ENCODE measurements at places on chromosomes 6 and 20. TPM values are rescaled to one million over a fixed set of nuclear protein-coding genes. Genes with fewer than 3 reads are reported as not detected.

Gene KCNK16
- total RNA-seq = not detected

Gene KIAA1755
- total RNA-seq = not detected

Gene PAK5
- not detected for total RNA-seq

Gene DEFB128
- not detected for total RNA-seq

DNA sequence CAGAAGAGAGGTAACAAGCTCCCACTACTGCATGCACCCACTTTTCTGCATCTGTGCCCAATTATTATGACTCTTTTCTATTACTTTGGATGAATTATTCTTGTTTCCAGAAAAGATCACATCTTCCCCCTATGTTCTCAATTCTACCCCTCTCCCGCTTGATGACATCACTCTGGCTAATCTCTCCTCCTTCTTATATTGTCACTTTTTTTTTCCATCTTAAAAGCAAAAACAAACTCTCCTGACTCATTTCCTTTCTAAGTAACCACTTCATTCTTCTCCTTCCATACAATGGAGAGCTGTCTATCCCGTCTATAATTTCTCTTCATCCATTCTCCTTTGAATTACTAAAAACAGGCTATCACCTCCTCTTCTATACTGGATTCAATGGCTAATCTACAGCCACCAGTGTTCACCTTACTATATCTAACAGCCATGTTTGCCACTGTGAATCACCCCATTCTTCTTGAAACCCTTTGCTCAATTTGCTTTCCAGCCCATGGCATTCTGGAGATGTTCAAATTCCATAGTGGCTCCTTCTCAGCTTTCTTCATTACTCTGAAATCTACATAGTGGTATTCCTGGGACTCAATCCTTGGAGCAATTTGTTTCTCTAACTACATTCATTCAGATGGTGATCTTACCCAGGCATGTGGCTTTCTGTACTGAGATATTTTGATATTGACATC lies 378.4 kb downstream of the ARHGAP18 start:
- no peak overlapping the region for H3K4me3 ChIP-seq
- no peaks in the 10 kb centered on the region for H3K27me3 ChIP-seq

- H3K4me1 ChIP-seq = peaks cover 35% of the 10 kb centered on the region
- no peak for DNase-seq
- no peak overlapping the region for H3K27ac ChIP-seq
These were observed 521 bp upstream of the LKAAEAR1 start for GRCh38 chr20:64084685-64085152.

GRCh38 chr6:91366781-91367180 lies 779.9 kb upstream of the MAP3K7 start:
- H3K4me1 ChIP-seq = no peaks in the 10 kb centered on the region
- H3K27ac ChIP-seq = no peak overlapping the region
- H3K27me3 ChIP-seq = no peaks in the 10 kb centered on the region
- no peak for DNase-seq
- H3K4me3 ChIP-seq = no peak overlapping the region

DNA sequence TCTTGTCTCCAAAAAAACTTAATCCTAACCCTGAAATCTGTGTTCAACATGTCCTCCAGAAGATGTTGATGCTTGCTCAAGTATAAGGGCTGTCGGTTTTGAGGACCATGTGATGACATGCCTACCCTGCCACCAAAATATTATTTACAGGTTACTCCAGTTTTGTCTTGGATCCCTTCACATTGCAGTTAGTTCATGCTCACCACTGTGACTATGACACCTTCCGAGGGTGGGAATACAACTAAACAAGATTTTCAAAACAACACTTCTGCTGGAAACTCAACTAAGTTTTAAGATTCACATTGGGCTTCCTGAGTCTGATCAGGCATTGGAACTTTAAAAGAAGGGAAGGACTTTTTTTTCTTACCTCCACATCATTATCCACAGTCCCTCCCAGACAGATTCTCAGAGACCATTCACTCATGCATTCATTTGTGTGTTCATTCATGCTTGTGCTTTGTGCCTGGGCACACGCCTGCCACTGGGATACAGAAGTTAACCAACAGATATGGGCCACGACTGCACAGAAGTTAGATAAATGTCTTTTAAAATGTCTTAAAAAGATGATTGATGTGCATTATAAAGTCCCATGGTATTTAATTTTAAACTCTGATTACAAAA lies 118.7 kb upstream of the GJE1 start:
- H3K36me3 ChIP-seq = no peaks in the 10 kb centered on the region
- no peak for DNase-seq
- no peak overlapping the region for H3K4me3 ChIP-seq

DNA sequence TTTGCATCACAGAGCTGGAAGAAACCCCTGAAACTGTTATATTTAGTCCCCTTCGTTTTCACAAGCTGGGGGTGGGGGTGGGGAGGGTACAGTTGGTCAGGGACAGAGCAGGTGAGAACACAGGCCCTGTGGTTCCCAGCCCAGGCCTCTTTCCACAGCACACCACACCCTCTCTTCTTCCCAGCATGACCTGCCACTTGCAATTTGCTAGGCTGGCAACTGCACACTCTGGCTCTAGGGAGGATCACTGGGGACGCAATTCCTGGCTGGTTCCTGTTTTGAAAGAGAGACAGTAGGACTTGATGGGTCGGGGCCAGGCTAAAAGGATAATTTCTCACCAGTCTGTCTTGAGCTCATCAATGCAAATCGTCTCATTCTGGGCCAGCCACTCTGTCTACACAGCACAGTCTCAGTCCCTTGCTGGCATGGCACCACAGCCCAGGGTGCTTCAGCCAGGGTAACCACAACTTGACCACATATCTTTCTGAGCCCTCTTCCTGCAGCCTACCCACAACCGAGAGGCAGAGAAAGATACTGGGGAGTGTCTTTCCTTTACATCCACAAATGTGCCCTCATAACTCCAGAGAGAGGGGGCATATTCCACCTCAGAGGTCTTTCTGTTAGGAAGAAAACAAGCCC lies 41.7 kb upstream of the EMILIN3 start:
- DNase-seq = no peak
- H3K36me3 ChIP-seq = peaks cover 46% of the 10 kb centered on the region
- no peak overlapping the region for H3K4me3 ChIP-seq
- peak overlapping the region; percentile 36 for H3K27ac ChIP-seq
- peaks cover 38% of the 10 kb centered on the region for H3K4me1 ChIP-seq
- H3K27me3 ChIP-seq = no peaks in the 10 kb centered on the region

GRCh38 chr6:45956663-45957062 lies 59.0 kb downstream of the CLIC5 start:
- H3K27ac ChIP-seq = no peak overlapping the region
- no peaks in the 10 kb centered on the region for H3K36me3 ChIP-seq
- no peaks in the 10 kb centered on the region for H3K4me1 ChIP-seq
- H3K4me3 ChIP-seq = no peak overlapping the region
- no peak for DNase-seq

DNA sequence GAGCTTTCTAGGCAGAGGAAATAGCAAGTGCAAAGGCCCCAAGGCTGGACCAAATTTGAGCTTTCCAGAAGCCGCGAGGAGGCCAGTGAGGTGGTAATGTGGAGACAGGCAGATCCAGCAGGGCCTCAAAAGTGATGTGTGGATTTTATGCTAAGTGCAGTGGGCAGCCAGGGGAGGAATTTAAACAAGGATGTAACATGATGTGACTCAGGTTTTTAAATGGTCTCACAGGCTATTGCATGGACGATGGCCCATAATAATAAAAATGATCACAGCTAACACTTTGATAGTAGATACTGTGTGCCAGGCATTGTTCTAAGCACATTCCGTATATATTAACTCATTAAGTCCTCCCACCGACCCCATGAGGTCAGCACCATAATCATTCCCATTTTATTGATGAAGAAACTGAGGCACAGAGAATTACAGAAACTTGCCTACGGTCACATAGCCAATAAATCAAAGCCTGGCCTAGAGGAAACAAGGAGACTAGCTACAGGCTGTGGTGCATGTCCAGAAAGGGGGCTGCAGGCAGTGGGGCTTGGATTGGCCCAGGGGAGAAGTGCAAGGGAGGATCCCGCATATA lies 18.0 kb upstream of the PREX1 start:
- no peak for DNase-seq
- H3K4me1 ChIP-seq = peaks cover 8% of the 10 kb centered on the region
- no peaks in the 10 kb centered on the region for H3K27me3 ChIP-seq
- H3K4me3 ChIP-seq = no peak overlapping the region

DNA sequence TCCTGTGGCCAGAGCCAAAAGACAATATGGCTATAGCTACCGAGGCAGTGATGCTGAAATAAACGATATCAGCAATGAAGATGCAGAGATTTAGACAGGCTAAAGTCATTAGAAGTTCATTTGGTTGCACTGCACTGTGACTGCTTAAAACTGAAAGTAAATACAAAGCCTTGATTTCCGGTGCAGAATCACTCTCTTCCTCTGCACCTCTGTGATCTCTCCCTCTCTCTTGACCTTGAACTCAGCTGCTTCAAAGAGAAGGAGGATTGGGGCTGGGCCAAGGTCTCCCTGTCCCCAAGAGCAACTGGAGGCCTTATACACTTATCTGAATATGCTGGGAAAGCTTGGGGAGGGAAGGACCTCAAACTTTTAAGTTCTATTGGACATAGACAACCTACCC lies 34.6 kb upstream of the SPACA1 start:
- no peaks in the 10 kb centered on the region for H3K36me3 ChIP-seq
- H3K4me3 ChIP-seq = no peak overlapping the region
- H3K4me1 ChIP-seq = peaks cover 5% of the 10 kb centered on the region
- DNase-seq = peak; percentile 47
- H3K27ac ChIP-seq = no peak overlapping the region
- no peaks in the 10 kb centered on the region for H3K27me3 ChIP-seq

DNA sequence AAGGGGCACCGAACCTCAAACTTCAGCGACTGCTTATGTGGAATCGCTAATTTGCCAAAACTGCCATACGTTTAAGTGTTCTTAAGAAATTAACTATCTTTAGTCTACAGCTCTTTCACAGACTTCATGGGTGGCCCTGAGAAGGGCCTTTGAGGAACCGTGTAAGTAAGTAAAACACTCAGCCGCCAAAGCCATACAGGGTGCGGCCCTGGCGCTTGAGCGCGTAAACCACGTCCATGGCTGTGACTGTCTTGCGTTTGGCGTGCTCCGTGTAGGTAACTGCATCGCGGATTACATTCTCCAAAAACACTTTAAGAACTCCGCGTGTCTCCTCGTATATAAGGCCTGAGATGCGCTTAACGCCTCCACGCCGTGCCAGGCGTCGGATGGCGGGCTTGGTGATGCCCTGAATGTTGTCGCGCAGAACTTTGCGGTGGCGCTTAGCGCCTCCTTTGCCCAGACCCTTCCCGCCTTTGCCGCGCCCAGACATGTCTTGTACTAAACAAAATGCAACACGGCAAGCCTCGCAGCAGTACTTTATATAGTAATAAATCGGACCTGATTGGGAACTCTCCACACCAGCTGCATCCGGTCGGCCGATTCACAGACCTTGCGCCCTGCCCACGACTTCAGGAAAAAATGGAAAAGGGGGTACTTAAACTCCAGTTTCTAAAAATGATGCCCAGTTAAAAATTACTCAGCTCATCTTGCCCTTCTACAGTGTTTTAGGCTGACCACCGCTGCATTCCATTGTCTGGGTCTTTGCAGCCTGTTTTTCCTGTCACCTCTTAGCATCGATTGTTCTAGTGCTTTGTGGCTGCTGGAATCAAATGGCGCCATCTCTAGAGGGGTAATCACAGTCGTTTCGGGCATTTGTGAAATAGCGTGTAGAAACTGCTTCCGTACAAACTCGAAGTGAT lies 38.9 kb downstream of the OR2B2 start:
- peak overlapping the region; percentile 68 for H3K4me3 ChIP-seq
- no peaks in the 10 kb centered on the region for H3K27me3 ChIP-seq
- DNase-seq = peak; percentile 68
- H3K4me1 ChIP-seq = peaks cover 27% of the 10 kb centered on the region

DNA sequence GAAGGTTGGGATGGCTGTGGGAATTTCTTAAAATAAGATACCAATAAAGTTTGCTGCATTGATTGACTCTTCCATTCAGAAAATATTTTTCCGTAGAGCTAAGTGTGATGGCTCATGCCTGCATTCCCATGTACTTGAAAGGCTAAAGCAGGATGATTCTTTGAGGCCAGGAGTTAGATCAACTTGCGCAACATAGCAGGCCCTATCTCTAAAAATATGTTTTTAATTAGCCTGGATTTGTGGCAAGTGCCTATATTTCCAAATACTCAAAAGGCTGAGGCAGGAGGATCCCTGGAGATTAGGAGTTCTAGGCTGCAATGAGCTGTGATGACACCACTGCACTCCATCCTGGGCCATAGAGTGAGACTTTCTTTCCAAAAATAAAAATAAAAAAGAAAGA lies 431.2 kb upstream of the PTCHD4 start:
- no peak overlapping the region for H3K27ac ChIP-seq
- no peaks in the 10 kb centered on the region for H3K4me1 ChIP-seq
- no peaks in the 10 kb centered on the region for H3K27me3 ChIP-seq
- no peak for DNase-seq

DNA sequence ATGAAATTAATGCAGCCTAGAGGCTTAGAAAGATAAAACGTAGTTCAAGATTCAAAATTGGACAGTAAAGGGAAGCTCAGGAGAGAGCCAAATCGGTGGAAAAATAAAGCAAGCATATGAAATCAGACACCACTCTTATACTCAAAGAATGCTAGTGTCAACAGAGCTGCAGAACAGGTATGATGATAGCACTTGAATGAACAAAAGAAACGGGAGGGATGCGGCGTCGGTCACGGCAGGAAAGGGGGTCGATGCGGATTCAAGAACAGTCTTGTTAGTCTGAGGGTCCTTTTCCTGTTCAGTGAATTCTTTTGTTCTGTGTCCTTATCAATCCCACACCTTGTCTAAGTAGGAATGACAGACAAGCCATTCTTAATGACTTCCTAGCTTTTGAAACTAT lies 114.4 kb downstream of the FOXC1 start:
- H3K4me3 ChIP-seq = no peak overlapping the region
- H3K36me3 ChIP-seq = peaks cover 3% of the 10 kb centered on the region
- H3K4me1 ChIP-seq = no peaks in the 10 kb centered on the region
- no peak for DNase-seq

DNA sequence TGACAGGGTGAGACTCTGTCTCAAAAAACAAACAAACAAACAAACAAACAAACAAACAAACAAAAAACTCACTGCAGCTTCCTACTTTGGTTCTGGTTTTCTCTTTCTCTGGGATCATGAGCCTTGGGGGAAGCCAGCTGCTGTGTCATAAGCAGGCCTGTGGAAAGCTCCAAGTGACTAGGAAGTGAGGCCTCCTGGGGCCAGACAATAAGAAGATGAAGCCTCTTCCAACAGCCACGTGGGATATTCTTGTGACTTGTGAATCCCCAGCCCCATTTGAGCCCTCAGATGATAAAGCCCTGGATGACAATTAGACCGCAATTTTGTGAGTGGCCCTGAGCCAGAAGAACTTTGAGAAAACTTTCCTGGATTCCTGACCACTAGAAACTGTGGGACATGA lies 11.4 kb downstream of the HLA-A start:
- no peak overlapping the region for H3K27ac ChIP-seq
- no peak overlapping the region for H3K4me3 ChIP-seq
- peaks cover 10% of the 10 kb centered on the region for H3K36me3 ChIP-seq

- H3K27me3 ChIP-seq = no peaks in the 10 kb centered on the region
- DNase-seq = no peak
- H3K4me3 ChIP-seq = no peak overlapping the region
- H3K4me1 ChIP-seq = no peaks in the 10 kb centered on the region
These were observed 351.3 kb downstream of the ZFAND3 start for GRCh38 chr6:38170666-38171355.

Data from natural killer cell (primary cell).